Inflammatory macrophage treated with lipopolysaccharide for 1 hour (primary cell): ENCODE measurements at places on chromosomes 13 and 19.

DNA sequence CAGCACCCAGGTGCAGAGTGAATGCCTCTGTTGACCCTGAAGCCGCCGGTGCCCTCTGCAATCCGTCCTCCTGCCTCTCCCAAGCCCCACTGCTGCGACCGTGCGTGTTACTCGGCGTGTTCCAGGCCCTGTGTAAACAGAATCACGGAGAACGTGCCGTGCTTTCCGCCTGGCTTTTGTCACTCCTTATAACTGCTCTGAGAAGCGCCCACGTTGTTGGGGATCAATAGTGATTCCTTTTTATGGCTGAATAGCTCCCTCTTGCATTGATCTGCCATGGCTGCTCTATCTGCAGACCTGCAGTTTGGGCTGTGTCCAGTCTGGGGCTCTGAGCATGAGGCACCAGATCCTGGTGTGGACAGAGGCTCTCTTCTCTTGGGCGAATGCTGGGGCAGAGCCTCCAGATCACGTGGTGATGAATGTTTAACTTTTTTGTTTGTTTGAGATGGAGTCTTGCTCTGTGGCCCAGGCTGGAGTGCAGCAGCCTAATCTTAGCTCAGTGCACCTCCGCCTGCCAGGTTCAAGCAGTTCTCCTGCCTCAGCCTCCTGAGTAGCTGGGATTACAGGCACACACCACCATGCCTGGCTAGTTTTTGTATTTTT, 15.8 kb downstream of the ADPRHL1 start:
- DNase-seq: no peak

DNA sequence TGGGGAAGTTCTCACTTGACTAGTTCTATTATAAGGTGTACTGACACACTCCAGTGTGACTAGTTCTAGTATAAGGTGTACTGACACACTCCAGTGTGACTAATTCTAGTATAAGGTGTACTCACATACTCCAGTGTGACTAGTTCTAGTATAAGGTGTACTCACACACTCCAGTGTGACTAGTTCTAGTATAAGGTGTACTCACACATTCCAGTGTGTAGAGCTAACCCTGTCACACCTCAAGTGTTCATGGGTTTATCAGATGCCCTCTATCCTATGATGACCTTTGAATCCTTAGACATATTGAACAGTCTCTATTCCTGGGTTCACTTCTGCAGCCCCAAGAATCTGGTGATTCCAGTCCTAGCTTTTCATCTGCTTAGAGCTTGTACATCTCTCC, 54.6 kb upstream of the MYO16 start:
- DNase-seq: no peak

DNA sequence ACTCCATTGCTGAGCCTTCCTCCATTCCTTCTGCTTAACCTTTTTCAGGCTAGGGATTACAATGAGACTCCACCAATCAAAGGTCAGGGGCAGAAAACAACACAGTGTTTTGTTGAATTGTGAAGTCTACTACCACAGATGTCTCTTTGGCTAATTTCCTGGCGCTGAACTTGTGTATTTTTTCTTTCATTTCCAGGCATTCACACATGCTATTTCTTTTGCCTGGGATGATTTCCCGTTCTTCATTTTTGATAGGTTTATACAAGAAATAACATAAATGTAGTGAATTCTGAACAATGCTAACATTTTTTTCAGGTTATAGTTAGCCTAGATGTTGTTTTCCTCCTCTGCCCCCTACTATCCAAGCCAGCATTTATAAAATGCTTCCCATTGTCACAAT, 64.3 kb downstream of the OLFM4 start:
- DNase-seq: no peak

DNA sequence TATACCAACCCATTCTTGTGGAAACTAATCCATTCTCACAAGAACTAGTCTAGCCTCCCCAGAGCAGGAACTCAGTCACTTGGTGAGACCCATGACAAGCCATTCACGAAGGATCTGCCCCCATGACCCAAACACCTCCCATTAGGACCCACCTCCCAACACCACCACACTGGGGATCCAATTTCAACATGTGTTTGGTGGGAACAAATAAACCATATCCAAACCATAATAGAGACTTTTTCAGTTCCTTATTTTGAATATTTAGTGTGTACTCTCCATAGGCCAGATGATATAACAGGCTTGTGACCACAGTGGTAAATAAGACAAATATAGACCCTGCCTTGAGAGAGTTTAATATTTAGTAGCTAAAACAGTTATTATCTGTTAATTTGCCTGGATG, 227.5 kb upstream of the SERP2 start:
- peak; percentile 42 for DNase-seq

DNA sequence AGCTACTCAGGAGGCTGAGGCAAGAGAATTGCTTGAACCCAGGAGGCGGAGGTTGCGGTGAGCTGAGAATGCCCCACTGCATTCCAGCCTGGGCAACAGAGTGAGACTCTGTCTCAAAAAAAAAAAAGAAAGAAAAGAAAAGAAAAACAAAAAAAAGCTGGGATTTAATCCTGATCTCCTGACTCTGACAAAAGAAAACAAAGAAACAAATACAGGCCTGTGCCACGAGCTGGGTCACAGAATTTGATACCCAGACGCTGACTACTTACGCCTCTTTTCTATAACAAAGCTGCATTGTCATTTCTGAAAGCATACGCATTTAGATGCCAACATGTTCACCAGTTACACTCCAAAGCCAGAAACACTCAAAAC, 18.2 kb upstream of the GTF2F2 start:
- DNase-seq: no peak

- no peak for DNase-seq
These were observed 1101.9 kb downstream of the PCDH9 start for GRCh38 chr13:66128201-66128600.

DNA sequence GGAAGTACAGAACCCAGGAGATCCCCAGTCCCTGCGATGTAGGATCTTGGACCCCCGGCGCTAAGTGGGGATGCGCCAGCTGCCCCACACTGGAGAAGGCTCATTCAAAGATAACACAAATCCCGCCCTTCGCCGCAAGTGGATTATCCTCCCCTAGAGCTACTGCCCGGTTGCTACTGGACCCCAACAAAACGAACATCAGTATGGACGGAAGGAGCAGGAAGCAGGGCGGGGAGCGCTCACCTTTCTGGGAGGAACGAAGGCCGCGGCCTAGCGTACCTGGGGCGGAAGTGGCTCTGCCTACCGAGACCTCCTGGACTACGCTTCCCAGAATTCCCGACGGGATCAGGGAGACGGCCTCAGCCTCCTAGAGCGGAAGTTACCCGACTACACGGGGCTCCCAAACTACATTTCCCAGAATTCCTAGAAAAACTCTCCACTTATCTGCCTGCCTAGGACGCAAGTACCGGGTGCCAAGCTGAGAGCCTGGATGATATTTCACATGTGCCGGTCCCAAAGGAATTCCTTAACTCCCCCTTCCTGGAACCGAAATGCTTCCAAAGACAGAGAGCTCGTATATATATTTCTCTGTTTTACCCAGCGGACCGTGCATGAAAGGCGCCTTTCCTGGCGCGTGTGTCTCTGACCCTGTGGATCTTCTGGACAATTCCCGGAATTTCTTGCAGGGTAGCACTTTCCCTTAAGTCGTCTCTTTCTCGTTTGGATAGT, at the start of gene ZNF112:
Gene ZNF112 (minus strand): TSS at position 298 of the 729 bp plus-strand sequence. CDS start 16,141 bp downstream, outside the sequence.
- peak; percentile 85 for DNase-seq

DNA sequence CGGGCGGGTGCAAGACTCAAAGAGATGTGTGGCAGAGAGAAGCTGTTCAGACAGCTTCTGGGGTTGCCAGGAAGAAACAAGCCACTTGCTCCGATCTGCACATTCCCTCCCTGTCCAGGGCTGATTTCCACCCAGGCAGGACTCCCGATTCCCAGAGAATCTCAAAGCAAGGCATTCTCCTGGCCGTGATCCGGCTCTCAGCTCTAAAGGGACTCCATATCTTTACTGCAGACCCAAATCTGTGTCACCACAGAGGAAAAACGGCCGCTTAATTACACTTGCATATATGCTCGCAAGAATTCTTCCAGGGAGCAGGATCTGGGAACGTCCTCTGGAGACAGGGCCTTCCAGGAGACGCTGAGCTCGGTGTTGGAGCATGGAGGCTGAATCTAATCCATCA, 25.7 kb downstream of the GNG7 start:
- DNase-seq: no peak

DNA sequence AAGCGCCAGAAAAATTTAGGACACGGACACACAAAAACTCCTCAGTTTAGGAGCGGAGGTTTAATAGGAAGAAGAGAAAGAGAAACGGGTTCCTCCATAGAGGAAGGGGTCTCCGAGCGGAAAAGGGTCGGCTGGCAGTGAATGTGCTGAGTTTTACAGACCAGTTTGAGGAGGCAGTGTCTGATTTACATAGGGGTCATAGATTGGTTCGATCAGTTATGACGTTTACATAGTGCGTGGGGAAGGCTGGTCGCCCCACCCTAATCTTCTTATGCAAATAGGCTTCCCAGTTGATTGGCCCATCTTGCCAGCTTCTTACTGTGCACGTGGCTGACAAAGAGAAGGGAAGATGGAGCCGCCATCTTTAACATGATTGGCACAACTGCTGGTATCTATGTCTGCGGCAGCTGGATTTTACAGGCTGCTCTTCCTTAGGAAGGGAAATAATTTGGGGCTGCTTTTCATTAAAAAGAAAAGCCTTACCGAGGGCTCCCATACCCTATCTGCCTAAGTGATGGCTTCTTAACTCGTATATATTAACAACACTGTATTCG, 1.2 kb upstream of the ZNF225 start:
- peak; percentile 35 for DNase-seq

- DNase-seq: no peak
These were observed 485 bp upstream of the ZNF845 start for GRCh38 chr19:53333066-53333462.

DNA sequence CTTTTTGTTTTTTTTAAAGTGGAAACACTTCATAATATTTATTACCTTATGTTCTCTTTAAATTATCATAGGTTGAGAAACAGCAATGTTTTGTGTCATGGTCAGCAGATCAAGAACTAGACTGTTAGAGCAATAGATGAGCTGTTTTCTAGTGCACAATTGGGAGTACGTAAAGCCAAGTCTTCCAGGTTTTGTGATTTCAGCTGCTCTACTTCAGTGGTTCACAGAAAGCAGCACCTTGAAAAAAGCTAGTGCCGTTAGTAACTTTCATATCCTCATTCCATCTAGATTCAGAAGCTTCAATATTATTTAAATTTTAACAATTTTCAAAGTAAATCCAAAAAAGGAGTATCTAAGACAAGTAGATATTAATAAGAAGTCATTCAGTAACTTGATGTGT, 1.9 kb downstream of the GPR18 start:
- DNase-seq: no peak

DNA sequence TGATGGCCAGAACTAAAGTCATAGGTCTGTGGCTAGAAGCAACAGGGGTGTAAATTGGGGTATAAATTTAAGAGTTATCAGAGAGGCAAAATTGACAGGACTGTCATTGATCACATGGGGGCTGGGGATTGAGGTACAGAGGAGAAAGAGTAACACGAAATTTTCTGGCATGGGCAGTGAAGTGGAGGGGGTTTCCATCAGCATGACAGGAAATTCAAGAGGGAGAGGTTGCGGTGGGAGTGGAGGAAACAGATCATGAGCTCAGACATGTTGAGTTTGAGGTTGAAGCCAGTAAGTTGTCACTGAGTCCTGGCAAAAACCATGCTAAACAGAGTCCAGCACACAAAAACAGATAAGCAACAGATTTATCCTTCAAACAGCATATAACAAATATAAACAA, 192.1 kb upstream of the TSC22D1 start:
- peak; percentile 67 for DNase-seq

DNA sequence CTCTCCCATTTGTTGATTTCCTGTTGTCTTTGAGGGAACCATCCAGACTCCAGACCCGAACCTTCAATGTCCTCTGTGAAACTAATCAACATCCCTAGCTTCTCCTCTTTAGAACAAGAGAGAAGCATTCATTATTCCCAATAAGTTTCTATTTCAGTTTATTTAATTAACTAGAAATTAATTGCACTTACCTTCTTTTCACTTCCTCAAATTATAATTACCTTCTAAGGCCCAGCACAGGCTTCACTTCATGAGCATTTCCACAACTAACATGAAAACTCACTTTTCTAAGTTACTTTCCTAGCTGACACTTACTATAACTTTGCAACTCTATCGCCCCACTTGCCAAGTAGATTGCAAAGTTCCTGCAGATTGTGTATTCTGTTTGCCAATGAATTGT, 71.6 kb upstream of the HTR2A start:
- no peak for DNase-seq

GRCh38 chr13:22108283-22108942, 437.5 kb downstream of the FGF9 start:
- DNase-seq: no peak

GRCh38 chr13:21823949-21824348, 153.1 kb downstream of the FGF9 start:
- no peak for DNase-seq

GRCh38 chr19:36420961-36421748, 2.7 kb upstream of the ZFP82 start:
- DNase-seq: no peak

- peak; percentile 7 for DNase-seq
These were observed 52.8 kb downstream of the SLC6A16 start for GRCh38 chr19:49272204-49272603.

DNA sequence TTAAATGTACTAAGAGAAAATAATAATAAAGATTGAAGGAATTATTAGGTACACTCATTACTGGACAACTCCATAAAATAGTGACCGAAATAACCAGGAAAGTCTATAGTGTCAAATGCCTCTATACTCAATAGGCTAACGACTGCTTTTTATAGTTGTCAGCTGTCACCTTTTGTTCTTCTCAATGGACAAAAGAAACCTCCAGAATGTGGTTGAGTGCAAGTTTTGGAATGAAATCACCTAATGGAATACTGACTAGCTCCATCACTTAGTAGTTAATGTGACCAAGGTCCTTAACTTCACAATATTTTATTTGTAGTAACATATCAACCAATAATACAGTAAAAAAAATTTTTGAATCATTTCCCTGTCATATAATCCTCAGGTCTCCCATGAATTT, 18.1 kb downstream of the TSC22D1 start:
- DNase-seq: no peak

- DNase-seq: no peak
These were observed 20.0 kb downstream of the ZNF780B start for GRCh38 chr19:40035996-40036395.

DNA sequence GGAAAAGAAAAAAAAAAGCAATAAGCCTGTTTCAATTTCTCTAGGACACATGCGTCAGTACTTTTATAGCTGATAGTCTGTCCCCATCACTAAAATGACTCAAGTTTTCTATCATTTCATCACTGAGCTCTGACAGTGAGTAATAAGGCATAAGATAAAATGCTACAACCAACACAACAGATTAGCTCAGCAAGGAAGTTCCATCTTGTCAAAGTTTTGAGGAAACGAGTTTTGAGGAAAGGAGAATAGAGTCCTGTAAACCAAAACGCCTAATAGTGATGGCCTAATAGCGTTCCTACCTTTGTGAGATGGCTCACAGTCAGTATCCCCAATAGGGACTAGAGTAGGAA, 145.1 kb downstream of the LACC1 start:
- peak; percentile 89 for DNase-seq
